NCI-H2029 (cell line): ENCODE measurements at places on chromosomes 12 and 14.

GRCh38 chr14:36450550-36450949 lies 69.5 kb downstream of the NKX2-1 start:
- DNase-seq = no peak

GRCh38 chr14:99732436-99733210 lies 48.5 kb downstream of the CYP46A1 start:
- no peak for DNase-seq

GRCh38 chr14:100407376-100408102 lies 84.4 kb downstream of the SLC25A47 start:
- DNase-seq = no peak

GRCh38 chr12:9091891-9092598 lies 23.7 kb downstream of the A2M start:
- DNase-seq = no peak

- no peak for DNase-seq
These were observed 183.1 kb upstream of the FBXO33 start for GRCh38 chr14:39615352-39615751.

GRCh38 chr12:32070370-32070769 lies 36.3 kb upstream of the BICD1 start:
- DNase-seq = no peak
